ENCODE measurements at places on chromosomes 3 and 15. TPM values are rescaled to one million over a fixed set of nuclear protein-coding genes. Genes with fewer than 3 reads are reported as not detected.

SEMA3G gene
- total RNA-seq: 3.3 TPM

DNA sequence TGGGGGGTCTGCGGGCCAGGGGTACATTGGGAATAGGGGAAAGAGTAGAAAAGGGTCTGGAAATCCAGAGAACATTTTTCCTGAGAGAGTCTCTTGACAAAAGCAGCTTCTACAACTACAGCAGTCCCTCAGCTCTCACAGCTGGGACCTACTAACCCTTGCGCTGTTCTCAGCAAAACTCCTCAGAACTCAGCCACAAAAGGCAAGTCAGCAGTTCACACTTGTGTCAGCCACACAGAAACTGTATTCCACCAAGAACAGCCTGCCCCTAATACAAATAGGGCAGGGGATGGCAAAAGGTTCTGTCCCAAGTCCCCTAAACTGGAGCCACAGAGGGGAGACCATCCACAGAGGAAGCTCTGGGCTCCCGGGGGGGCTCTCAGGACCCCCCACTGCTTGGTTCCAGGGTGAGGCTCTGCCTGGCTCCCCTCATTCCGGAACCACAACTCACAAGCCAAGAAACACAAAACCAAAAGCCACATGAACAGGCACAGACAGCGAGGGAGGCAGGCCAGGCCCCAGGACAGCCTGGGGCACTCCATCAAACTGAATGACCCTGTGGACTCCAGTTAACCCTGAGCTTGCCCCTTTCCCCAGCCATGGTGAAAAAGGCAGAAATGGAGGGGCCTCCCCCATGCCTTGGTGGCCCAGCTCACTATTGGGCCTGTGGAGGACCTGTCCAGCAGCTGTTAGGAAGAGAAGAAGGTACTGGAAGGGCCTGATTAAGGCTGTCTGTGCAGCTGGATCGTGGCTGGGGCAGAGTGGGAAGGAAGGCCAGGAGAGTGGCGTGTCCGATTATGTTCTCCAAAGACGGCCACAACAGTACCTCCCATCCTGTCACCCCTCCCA, 162.0 kb downstream of the CHSY1 start:
- DNase-seq: no peak

GRCh38 chr3:9043063-9043462, 79.8 kb upstream of the RAD18 start:
- no peak for DNase-seq

TRIM42 gene
- not detected for total RNA-seq

ADAMTS7 gene
- total RNA-seq: 25.9 TPM

CX3CR1 gene
- total RNA-seq: 7.9 TPM

DNA sequence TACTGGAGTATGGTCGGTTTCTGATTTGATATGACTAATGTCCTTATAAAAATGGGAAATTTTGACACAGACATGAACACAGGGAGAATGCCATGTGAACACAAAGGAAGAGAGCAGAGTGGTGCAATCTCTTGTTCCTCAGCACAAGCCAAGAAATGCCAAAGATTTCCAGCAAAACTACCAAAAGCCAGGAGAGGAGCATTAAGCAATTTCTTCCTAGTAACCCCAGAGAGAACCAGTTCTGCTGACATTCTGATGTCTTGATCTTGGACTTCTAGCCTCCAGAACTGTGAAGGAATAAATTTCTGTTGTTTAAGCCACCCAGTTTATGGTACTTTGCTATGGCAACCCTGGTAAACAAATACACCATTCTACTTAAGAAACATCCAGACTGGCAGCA, 227.8 kb upstream of the MRPL3 start:
- no peak for DNase-seq

GRCh38 chr3:90253131-90253530, 1145.7 kb downstream of the EPHA3 start:
- DNase-seq: no peak

- no peak for DNase-seq
Observed at GRCh38 chr3:151944356-151944755, 70.9 kb downstream of the SUCNR1 start.

GRCh38 chr3:155497930-155498647, 204.6 kb upstream of the STRIT1 start:
- DNase-seq: no peak

All from cerebellum (tissue), 4 donors.